ENCODE measurements at places on chromosomes 16 and 17.

- DNase-seq = no peak
Observed at GRCh38 chr17:31677681-31678080, 181.4 kb downstream of the COPRS start.

DNA sequence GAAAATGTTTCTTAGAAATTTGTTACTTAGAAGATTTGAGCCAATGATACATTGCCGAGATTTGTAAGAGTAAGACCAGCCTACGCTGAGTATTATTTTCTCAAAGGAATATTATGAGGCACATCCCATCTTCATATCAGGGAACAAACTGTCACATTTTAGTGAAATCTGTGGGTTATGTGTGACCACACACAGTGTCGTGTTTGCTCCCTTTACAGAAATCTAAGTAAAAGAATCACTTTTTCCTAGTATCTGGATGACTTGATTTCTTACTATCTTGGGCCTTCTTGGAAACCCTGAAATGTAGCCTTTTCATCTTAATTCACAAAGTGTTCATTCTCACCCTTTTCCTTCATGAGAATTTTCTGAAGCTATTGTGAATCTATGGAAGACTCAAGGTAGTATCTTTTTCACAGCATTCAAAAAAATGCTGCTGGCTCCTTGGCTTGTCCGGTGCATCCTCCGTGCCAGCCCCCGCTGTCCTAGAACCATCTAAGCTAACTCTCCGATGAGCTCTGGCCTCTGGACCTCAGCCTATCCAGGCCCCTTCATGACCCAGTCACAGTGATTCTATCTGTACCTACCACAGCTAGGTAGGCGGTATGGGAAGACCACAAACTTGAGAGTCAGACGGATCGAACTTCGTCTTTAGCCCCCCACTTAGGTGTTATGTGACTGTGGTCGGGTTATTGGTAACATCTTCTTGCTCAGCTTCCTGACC lies 524.3 kb downstream of the MAF start:
- no peak for DNase-seq

GRCh38 chr17:76943781-76944213 lies 75.6 kb downstream of the MGAT5B start:
- no peak for DNase-seq

- DNase-seq = no peak
Observed at GRCh38 chr16:22648941-22649340, 138.2 kb downstream of the NPIPB5 start.

DNA sequence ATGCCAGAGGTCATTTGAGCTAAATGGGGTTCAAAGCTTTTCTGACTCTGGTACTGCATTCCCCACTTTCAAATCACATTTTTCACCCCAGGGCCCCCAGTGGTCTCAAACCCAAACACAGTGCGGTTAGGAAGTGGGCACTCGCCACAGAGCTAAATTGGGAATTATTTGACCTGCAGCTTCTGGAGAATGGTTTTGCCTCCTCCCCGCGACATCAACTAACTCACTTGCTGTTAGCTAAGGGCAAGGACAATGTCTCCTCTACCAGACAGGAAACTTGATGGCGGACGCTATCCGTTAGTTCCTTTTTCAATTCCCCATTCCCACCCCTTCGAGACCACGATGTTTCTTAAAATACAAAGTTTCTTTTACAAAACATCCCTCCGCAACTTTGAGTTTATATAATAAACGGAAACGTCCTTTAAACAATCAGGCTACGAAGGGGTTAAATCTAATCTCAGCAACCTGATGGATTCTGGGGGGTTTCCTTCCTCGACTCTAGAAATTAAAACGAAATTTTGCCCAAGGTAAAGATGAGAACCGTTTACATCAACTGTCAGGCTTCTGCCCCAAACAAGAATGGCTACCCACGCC lies 500 bp upstream of the KAT7 start:
- peak; percentile 25 for DNase-seq
